ENCODE measurements at places on chromosomes 16 and 17.

DNA sequence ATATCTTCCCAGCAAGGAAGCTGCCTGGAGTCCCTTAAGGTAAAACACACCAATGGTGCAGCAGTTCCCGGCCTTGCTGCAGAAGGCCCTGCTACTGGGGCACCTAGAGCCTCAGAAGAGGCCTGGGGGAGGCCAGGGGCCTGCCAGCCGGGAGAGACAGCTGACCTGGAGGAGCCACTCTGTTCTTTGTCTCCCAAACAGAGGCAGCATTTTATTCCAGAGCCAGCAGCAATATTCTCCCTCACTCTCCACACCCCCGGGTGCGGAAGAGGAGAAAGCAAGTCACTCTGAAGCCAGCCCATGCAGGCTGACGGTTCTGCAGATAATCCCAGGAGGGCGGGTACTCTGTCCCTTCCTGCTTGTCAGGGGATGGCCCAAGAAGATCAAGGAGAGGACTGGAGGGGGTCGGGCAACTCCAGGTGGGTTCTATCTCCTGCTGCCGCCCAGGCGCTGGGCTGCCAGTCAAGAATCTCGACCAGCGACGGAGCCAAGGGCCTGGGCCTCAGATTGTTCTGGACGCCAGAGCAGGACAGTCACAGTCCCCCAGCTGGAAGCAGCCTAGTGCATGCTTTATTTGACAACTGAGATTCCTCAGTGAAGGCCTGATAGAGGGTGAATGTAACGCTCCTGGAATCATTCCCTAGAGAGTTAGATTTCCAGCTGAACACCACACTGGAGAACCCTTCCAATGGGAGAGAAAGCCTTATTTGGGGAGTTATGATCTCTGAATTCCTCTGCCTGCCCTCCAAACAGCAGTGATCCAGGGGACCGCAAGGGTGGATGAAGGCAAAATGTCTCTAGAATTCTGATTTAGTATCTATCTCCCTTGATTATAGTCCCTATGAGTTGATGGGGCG lies 1.1 kb upstream of the KIFC3 start:
- DNase-seq = no peak

- DNase-seq = no peak
Observed at GRCh38 chr16:87207965-87208364, 109.2 kb downstream of the C16orf95 start.

DNA sequence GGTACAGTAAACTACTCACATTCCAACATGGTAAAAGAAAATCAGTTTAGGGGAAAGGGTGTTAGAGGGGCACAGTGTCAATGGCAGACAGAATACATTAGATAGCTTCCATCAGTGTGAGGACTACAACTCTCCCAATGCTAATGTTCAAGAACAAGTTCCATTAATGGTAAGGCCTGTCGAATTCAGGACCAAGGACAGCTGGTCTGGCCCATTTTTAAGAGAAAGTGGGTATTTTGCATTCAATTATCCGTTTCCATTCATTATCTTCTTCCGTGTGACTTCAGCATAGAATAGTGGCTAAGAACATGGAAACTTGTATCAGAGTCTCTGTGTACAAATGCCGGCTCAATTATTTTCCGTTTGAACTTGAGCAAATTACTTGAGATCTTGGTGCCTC lies 98.4 kb downstream of the XYLT1 start:
- DNase-seq = no peak

DNA sequence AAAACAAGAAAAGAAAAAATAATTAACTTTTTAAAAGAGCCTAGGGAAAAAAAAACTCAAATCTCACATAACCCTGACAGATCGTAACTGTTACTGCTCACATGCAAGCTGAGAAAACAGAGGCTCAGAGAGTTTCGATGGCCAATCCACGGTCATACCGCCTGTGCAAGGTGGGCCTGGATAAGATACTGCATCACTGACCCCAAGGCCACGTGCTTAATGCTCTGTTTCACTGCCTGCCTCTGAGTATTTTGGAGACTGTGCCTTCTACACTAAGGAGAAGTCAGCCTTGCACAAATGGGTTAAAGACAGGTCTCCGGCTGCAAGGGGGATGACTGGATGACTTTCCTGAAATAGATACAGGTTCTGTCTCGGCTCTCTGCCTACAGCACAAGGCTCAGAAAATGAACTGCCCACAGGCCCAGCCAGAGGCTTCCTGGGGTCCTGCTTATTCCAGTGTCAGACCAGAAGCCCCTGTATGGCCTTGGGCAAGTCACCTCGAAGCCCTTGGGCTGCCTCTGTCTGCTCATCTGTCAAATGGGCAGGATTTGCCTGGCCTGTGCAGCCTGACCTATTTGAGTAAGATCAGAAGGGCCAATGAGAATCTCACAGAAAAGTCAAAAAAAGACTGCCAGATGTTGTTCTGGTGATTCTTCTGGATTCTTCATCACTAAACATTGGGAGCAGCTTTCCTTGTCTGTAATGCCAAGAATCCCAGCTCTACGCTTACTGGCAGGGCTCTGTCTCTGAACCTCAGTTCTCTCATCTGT lies 25.8 kb downstream of the CNGB1 start:
- DNase-seq = no peak

DNA sequence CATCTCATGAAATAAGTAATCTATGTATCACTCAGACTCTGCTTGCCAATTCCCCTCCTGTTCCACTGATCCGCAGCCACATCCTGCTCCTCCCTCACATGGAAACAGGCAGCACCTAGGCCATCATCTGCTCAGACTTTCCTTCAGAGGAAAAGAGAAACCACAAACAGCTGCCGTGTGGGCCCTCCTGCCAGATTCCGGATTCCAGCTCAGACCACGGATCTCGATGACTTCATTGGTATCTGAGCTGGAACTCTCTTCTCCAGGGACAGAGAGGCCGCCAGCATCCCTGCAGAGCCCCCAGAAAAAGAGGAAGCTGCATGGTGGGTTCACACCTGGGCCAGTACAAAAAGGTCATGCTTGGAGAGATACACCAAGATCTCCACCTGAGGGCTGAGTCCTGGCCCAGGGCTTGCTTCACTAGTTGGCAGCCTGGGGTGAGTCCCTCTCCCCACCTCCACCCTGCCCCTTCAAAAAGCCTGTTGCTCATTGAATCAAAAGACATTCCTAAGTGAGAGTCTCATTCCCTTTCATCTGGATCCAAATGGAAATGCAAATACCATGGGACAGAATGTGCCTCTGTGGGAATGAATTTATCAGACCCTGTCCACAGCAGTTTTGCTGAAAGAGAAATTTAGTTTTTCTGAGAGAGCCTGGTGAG lies 47.2 kb downstream of the HOXB1 start:
- DNase-seq = no peak

DNA sequence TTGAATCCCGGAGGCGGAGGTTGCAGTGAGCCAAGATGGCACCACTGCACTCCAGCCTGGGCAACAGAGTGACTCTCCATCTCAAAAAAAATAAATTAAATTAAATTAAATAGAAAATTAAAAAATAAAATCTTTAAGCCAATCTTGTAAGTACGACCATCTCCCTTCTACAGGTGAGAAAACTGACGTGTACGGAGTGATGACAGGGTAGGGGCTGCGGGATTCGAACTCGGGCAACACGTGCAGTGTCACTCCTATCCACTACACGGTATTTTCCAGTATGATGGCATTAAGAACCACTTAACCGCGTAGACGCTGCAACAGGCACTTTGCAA lies 762 bp downstream of the WDR59 start:
- DNase-seq = no peak

- DNase-seq = peak; percentile 76
Observed at GRCh38 chr17:4565209-4566141, 5.1 kb upstream of the GGT6 start.

GRCh38 chr16:88888461-88889387 lies 22.3 kb upstream of the PABPN1L start:
- no peak for DNase-seq

DNA sequence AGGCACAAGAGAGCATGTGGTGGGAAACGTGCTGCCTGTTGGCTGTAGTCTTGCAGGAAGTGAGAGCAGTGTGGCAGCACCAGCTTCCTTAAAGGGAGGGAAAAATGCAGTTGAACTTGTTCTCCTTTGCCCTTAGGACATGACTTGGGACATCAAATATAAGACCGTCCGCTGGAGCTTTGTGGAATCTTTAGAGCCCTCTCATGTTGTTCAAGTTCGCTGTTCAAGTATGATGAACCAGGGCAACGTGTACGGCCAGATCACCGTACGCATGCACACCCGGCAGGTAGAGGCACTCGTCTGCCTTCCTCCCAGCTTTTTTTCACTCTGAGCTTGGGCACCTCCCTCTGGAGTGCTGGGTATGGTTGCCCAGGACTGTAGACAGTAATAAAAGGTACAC lies 23.3 kb downstream of the GPR179 start:
- DNase-seq = no peak

- no peak for DNase-seq
Observed at GRCh38 chr17:57696050-57696449, 49.0 kb downstream of the CCDC182 start.

DNA sequence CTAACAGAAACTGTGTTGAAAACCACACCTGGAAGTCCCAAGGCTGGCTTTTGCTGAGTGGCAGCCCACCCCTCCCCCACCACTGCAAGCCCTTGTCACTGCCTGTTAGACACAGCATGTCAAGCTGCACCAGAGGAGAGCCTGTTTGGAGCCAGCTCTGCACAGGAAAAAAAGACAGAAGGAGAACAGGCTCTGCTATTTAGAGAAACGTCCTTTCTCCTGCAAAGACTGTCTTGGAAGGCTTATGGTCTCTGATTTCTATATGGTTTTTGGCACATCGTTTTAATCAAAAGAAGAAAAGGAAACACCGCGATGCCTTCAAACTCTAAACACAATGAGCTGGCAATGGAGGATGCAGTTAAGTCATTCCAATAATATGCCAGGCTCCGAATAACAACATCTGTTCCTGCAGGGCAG lies 275.5 kb downstream of the MAP2K4 start:
- no peak for DNase-seq

- DNase-seq = no peak
Observed at GRCh38 chr16:27441998-27442397, 40.0 kb downstream of the IL21R start.

- no peak for DNase-seq
Observed at GRCh38 chr16:81094771-81095251, 1.4 kb downstream of the GCSH start.

GRCh38 chr17:27457731-27458523 lies 1.7 kb downstream of the KSR1 start:
- peak; percentile 63 for DNase-seq

GRCh38 chr16:77300256-77300655 lies 101.0 kb downstream of the SYCE1L start:
- no peak for DNase-seq

DNA sequence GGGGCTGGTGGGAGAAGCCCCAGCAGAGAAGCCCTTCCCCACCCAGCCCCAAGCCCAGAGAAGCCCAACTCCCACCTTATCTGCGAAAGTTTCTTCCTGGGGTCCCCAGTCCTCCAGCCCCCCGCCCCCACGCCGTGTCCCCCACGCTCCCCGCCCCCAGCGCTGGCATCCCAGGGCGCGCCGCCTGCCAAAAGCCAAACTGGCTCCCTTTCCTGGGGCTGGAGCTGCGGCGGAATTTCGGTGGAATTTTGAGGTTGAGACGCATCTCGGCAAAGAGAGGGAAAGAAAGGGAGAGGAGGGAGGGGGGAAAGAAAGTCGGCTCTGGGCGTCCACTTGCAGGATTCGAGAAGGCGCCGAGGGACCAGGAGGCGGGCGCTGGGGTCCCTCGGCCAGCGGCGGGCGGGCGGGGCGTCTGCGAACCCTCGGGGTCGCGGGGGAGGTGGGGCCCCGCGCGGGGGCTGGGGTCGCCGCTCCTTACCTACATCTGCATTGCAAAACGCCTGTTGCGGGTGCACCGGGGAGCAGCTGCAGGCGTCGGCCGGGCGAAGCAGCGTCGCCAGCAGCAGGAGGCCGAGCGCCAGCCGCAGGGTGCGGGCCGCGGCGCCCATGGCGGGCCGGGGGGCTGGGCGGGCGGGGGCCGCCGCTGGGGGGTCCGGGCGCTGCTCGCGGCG lies 571 bp downstream of the TIMP2 start:
- DNase-seq = peak; percentile 67

DNA sequence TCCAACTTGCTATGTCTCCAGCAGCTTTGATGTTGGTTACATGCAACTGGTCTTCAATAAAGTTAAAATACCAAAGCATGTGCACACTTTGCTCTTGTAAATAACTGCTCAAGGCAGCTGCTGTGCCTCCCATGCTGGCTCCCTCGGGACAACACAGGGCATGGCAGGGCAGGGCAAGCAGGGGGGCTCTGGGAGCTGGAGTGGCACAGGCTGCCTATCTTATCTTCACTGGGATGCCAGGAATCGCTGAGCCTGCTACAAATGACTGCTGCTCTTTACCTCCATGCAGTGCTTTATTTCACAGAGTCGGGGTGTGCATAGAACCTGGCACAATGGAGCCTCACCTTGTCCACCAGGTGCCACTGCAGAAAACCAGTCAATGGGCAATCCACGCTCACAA lies 21.8 kb downstream of the PEMT start:
- DNase-seq = no peak

GRCh38 chr16:700684-701584 lies 4.7 kb downstream of the FBXL16 start:
- DNase-seq = peak; percentile 77

GRCh38 chr16:16925432-16925831 lies 545.3 kb downstream of the XYLT1 start:
- DNase-seq = no peak

DNA sequence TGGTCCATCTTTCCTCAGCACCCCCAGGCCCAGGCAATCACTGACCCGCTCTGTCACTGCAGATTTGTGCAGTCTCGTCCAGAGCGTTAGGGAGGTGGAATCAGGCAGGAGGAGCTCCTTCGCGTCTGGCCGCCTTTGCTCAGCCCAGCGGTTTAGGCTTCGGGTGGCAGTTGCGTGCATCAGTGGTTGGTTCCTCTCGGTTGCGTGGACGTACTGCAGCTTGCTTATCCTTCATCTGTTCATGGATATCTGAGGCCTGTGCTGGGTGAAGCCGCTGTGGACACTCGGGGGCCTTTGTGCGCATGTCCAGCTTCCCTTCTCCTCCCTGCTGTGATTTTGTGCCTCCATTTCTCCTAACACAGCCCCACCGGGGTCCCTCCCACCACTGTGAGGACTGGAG lies 4.7 kb upstream of the P2RX1 start:
- DNase-seq = no peak

DNA sequence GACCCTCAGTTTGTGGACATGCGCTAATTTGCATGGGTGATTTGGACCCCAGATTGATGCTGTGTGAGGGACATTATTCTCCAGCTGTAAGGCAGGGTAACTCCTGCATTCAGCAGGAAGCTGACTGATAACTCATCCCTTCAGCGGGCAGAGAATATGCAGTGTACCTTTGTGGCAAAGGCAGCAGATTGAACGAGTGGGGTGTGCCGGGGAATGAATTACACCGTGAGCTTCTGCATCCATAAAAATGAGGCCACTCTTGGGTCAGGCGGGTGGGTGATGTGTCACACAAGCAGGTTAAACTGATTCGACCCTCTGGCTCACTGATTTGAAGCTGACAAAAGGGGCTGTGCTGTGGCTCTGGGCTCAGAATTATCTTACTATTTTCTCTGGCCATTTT lies 128.9 kb upstream of the PMFBP1 start:
- DNase-seq = no peak

- no peak for DNase-seq
Observed at GRCh38 chr16:51968749-51969148, 578.2 kb downstream of the TOX3 start.

DNA sequence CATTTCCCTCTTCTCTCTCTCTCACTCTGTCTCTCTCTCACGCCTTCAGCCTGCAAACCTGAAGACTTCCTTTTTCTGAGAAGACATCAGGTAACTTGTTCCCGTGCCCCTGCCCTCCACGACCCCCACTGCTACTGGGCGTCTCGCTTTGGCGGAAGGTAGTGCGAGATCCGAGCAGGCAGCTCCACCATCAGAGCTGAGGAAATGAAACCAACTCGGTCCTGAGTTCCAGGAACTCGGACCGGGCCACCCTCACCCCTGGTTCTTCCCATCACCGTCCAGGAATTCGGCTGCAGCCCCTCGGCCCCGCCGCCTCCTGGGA lies 585 bp downstream of the MLKL start:
- DNase-seq = peak; percentile 46

- DNase-seq = no peak
Observed at GRCh38 chr17:48546924-48547807, 2.3 kb upstream of the HOXB2 start.

Data from GM20000 (cell line).